ENCODE measurements at places on chromosomes 2 and 18.

GRCh38 chr2:137964066-137964858, at the start of gene HNMT:
TSS of gene HNMT (plus strand) at chr2:137964473. CDS start at chr2:137964492, 19 bp downstream.
- H3K36me3 ChIP-seq, result no peaks in the 10 kb centered on the region
- DNase-seq, result peak; percentile 34
- peak within 1 kb of the TSS; percentile 78 for H3K27ac ChIP-seq
- H3K4me1 ChIP-seq, result peaks cover 32% of the 10 kb centered on the region
- H3K4me3 ChIP-seq, result peak within 1 kb of the TSS; percentile 39
- no peaks in the 10 kb centered on the region for H3K27me3 ChIP-seq

DNA sequence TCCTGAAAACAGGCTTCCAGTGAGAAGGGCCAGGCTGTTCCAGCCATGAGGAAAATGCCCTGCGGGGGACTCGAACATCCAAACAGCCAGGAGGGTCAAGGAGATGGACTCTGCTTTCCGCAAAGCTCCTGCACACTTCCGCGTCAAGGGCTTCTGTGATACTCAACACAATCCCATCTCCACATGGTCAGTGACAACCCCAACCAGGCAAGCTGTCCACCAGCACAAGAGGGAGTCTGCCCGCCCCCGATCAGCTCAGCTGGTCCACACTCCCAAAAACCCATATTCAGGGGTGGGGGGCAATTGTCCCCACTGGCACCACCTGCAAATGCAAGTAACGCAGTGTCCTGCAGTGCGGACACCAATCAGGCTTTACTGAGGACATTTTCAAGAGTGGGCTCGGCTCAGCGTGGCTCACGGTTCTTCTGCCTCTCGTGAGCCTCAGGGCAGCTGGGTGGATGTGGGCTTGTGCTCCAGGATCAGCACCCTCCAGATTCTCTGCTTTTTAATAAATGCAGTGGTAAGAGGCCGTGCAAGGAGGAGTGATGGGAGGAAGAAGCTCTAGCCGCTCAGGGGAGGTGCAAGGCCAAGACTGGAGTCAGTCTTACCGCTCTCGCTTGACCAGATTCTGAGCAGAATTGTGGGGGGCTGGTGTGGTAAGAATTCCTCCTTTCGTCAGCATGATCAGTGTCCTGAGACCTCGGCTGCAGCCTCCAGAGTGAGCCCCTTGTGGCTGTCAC, 19.5 kb upstream of the CIDEA start:
- H3K27me3 ChIP-seq, result no peaks in the 10 kb centered on the region
- no peaks in the 10 kb centered on the region for H3K36me3 ChIP-seq
- H3K4me1 ChIP-seq, result no peaks in the 10 kb centered on the region
- no peak for DNase-seq
- no peak overlapping the region for H3K4me3 ChIP-seq

DNA sequence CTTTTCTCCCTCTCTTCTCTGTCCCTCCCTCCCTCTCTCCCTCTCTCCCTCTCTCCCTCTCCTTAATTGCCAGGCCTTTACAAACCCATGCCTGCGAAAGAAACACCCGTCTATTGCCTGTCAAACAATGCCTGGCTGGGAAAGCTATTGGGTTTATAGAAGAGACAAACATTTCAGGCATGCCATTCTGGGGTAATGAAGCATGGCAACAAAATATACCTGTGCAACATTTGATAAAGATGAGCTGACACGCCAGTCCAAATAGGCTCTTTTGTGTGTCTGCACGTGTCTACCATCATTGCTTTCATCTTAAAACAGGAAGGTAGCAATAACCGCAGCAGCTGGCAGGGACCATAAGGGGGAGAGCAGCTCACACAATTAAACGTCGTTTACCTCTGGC, 282.1 kb downstream of the ZNF516 start:
- H3K4me1 ChIP-seq, result no peaks in the 10 kb centered on the region
- no peaks in the 10 kb centered on the region for H3K27me3 ChIP-seq
- no peak overlapping the region for H3K4me3 ChIP-seq
- H3K36me3 ChIP-seq, result no peaks in the 10 kb centered on the region

- H3K27me3 ChIP-seq, result no peaks in the 10 kb centered on the region
- no peak for DNase-seq
- H3K4me1 ChIP-seq, result no peaks in the 10 kb centered on the region
- no peak overlapping the region for H3K27ac ChIP-seq
These were observed 148.7 kb upstream of the ATP5MC3 start for GRCh38 chr2:175330195-175330594.

- H3K27ac ChIP-seq, result no peak overlapping the region
- no peaks in the 10 kb centered on the region for H3K27me3 ChIP-seq
- H3K4me1 ChIP-seq, result no peaks in the 10 kb centered on the region
These were observed 1344.2 kb downstream of the LRP1B start for GRCh38 chr2:140786585-140786984.

GRCh38 chr2:219521066-219521880, 7.0 kb downstream of the ASIC4 start:
- no peaks in the 10 kb centered on the region for H3K27me3 ChIP-seq
- H3K27ac ChIP-seq, result no peak overlapping the region
- H3K4me1 ChIP-seq, result peaks cover 10% of the 10 kb centered on the region
- no peak overlapping the region for H3K4me3 ChIP-seq
- no peak for DNase-seq
- no peaks in the 10 kb centered on the region for H3K36me3 ChIP-seq

GRCh38 chr18:57437766-57438671, 2.8 kb downstream of the ONECUT2 start:
- no peak for DNase-seq
- peaks cover 94% of the 10 kb centered on the region for H3K27me3 ChIP-seq
- no peak overlapping the region for H3K4me3 ChIP-seq
- no peaks in the 10 kb centered on the region for H3K36me3 ChIP-seq
- H3K4me1 ChIP-seq, result peaks cover 21% of the 10 kb centered on the region

DNA sequence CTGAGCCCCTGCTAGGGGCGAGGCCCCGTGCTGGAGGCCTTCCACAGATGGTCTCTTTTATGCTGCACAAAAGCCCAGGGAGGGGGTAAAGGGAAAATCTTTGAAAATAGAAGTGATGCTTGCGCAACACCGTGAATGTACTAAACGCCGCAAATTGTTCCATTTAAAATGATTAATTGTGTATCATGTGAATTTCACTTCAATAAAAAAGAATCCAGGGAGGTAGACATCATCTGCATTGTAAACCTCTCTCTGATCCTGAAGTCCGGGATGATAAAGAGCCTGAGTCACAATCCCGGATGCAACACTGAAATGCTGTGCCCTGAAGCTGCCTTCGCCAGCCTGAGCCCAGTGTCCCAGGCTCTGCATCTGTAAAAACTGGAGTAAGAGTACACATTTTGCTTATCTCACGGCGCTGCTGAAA, 107.7 kb upstream of the PPP1CB start:
- H3K27ac ChIP-seq, result no peak overlapping the region
- no peak for DNase-seq
- no peaks in the 10 kb centered on the region for H3K27me3 ChIP-seq
- H3K4me1 ChIP-seq, result no peaks in the 10 kb centered on the region
- H3K36me3 ChIP-seq, result no peaks in the 10 kb centered on the region

DNA sequence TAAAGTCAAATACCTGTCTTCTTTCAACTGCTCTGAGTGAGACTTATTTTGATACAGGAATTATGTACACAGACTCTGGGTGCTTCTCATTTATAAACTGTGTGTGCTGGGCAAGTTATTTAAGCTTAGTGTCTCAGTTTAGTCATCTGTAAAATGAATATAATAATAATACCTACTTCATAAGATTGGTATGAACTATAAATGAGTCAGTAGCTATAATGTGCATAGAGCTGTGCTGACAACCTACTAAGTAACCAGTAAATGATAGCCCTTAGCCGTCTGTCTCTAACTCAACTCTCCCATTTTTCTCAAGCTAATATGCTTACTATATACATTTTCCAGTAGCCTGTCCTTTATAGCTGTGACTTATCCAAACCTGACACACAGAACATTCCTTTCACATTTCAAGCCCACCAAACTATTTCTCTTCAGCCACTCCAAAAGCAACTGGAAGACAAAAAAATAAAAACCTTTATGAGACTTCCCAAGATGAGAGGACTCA, 319.8 kb downstream of the ETAA1 start:
- no peak overlapping the region for H3K27ac ChIP-seq
- H3K4me3 ChIP-seq, result no peak overlapping the region
- no peaks in the 10 kb centered on the region for H3K27me3 ChIP-seq
- no peaks in the 10 kb centered on the region for H3K36me3 ChIP-seq
- DNase-seq, result no peak
- H3K4me1 ChIP-seq, result no peaks in the 10 kb centered on the region

GRCh38 chr2:159539701-159540100, 76.6 kb downstream of the BAZ2B start:
- no peak for DNase-seq
- H3K4me1 ChIP-seq, result no peaks in the 10 kb centered on the region

Data from tibial nerve (tissue), 4 donors.